ENCODE measurements at places on chromosomes 7 and 10.
A peak's percentile ranks its signal among the peaks of the same experiment; 100 is the strongest.

DNA sequence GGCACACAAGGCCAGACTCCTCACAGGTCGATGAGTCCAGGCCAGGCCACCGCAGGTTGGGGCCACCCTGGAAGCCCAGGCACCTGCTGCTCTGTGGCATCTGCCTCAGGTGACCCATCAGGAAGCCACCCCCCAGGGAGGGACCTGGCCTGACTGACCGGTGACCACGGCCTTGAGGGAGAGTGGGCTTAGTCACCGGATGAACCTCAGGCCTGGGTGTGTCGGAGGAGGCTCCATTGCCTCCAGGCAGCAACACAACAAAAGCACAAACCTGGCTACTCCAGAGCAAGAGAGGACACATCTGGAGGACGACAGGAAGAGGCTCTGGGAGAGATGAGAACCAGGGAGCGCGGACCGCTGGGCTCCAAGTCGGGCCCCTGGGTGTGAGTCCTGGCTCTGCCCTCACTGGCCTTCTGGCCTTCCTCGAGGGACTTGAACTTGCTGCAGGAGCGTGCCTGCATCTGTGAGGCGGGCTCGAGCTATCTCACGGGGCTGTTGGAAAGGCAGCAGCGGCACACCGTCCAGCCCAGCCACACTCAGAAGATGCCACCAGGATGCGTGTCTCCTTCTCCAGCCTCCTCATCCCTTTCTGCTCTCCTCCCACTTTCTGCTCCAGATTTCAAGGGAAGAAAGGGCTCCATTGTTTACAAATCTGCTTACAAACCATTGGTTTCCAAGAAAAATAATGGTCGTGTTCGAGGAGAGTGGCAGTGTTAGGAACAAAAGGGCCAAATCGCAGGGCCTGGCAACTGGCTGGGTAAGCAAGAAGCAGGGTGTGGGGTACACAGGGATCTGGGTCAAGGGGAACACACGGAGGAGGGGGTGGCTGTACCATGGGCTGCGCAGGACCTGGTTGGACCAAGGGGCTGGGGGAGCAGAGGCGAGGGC lies 152.9 kb downstream of the ADAM12 start:
- no peak for DNase-seq

GRCh38 chr10:89120931-89121763 lies 86.0 kb downstream of the CH25H start:
- DNase-seq = no peak

DNA sequence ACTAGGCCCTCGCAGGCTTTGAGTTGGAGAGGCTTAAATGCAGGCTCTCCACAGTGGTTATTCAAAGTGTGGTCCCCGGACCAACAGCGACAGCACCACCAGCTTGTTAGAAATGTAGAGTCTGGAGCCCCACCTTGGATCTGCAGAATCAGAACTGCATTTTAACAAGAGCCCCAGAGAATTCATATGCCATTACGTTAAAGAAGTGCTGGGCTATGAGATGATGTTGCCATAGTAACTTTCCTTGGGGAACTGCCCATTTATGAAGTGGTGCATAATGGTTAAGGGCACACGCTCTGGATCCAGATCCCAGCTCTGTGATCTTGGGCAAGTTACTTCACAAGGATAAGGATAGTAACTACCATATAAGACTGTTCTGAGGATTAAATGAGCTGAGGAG lies 48.9 kb downstream of the ZCCHC24 start:
- DNase-seq = no peak

DNA sequence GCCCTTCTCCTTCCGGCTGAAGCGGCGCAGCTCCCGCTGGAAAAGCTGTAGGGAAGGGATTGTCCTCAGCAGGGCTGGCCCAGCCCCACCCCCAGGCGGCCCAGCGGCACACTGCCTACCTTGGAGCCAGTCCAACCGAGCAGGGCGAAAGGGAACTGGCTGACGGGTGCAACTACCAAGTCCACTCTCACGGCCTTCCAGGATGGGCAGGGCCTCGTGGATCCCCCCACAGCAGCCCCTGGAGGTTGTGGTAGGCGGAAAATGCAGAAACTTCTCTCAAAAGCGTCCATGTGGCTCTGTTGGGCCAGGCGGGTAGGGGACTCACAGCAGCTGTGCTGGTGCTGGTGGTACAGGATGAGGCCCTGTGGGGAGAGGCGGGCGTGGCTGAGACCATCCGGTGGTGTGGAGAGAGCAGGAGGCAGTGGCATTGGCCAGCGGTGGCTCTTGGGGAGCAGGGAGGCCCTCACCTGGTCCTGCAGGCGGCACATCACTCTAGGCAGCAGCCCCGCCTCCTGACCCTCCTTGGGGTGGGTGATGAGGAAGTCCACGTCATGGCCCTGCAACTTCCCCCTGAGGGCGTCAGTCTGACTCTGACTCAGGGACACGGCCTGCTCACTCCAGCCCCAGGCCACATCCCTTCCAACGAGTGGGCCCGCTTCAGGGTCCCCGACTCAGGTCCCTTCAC lies 8.4 kb upstream of the PGAM2 start:
- peak; percentile 32 for DNase-seq

DNA sequence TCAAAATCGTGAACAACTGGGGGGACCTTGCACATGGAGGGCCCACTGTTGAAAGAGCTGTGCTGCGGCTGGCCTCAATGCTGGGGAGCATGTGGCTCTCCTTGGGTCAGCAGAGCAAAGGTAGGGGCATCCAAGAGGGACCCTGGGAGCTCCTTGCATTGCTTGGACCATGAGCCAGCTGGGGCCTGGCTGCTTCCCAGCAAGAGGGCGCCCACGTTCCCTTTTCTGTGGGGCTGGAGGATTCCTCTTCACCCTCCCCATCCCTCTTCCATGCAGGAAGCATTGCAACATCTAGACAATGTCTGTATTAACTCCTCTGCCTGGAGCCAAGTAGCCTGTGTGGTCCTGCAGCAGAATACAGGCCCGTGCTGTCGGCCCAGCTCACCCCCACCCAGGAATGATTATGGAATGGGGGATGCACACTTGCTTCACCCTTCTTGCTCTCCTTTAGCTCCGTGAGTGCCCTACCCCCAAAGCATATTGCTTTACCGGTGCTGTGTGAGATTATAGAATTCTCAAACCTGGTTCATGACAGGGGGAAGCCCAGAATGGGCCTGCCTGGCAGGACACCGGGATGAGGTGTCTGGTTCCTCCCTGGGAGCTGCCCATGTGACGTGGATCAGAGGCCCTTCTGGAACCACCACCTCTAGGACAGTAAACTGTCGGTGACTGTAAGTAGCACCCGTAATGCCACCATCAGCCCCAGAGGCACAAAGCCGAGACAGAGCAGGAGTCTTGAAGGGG lies 61.9 kb downstream of the SYPL1 start:
- DNase-seq = no peak

DNA sequence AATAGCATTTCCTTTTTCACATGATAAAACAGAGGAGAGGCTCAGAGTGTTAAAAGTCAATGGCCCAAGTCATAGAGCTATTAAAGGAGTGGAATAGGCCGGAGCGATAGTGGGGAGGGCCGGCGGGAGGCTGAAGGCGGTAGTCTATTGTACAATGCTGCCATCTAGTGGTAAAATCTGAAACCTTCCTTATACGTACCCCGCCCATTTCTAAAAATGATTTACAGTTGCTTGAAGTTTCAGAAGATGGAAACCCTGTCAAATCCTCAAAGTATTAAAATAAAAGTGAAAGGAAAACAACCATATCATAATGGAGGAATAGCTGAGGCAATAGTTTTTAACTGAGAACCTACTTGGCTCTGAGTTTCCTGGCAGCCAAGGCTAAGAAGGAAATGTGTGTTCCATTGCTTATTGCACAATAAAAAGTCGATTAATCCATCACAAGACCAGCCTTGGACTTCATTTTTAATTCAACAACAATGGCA lies 209.1 kb downstream of the CCSER2 start:
- no peak for DNase-seq

GRCh38 chr7:27119412-27119911 lies 11.1 kb downstream of the HOXA4 start:
- DNase-seq = no peak

GRCh38 chr10:68053553-68053952 lies 21.5 kb downstream of the HERC4 start:
- no peak for DNase-seq

- DNase-seq = no peak
These were observed 7.9 kb downstream of the MTURN start for GRCh38 chr7:30142710-30143109.

DNA sequence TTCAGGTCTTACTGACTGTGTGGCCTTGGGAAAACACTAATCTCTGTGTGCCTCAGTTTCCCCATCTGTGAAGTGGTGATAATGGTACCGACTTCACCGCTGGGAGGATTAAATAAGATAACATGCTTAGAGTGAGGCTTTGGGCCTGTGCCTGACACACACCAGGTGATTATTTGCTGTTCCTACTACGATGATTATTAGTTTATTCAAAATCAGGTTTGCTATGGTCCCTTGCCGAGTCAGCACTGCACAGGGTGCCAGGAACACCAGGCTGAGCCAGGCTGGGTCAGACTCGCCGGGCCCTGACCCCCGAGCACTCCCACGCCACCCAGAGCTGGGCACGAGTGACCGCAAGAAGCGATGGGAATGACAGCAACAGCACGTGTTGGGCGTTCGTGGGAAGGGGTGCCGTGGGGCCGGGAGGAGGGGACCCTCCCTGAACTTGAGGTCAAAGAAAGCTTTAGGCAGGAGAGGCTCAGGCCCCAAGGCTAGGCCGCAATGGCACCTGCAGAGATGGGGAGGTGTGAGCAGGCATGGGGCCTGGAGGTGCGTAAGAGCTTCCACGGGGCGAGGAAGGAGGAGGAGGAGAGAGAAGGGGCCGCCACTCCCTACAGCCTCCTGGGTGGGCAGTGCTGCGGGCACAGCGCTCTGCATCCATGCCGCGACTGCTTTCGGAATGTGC lies 325.4 kb downstream of the DNAJB6 start:
- no peak for DNase-seq

DNA sequence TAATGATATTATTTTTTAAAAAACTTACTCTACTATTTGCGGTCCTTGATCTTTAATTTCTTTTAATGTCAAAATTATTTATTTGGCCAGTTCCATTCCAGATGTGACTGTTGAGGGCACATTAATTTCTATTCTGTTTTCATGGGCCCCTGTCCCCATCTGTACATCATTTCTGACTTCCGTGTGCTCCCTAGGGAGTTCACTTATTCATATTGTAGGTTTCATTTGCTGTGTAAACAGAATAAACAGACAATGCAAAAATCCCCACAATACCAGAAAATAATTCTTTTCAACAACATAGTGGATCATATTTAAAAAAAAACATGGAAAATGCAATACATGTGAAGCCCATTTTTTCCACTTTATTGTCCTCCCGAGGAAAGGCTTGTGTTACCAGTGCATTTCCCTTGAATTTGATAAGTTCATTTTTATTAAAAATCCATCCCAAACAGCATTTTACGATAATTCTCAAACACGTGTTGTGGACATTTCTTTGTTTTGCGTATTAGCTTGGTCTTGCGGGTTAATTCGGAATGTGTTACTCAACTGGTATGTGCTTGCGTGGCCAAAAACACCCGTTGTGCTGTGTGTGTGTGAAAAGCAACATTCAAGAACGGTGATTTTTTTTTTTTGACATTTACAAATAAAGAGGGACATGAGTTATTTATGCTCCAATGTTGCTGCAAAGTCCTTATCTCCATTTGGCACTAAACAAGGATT lies 138.4 kb downstream of the MGMT start:
- no peak for DNase-seq

DNA sequence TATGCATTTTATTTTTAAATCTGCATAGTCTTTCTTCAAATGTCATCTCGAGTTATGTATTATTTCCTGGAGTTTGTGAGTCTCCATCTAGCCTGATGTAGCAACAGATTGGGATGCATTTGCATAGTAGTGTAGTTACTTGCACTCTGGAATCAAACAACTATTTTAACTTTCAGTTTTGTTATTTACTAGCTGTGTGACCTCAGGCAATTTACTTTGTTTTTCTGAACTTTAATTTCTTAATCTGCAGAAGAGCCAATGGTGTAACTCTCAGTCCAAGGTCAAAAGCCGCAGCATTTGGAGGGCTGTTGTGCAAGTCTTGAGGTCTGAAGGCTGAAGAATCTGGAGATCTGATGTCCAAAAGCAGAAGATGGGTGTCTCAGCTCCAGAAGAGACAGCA lies 175.8 kb upstream of the SORCS1 start:
- no peak for DNase-seq

DNA sequence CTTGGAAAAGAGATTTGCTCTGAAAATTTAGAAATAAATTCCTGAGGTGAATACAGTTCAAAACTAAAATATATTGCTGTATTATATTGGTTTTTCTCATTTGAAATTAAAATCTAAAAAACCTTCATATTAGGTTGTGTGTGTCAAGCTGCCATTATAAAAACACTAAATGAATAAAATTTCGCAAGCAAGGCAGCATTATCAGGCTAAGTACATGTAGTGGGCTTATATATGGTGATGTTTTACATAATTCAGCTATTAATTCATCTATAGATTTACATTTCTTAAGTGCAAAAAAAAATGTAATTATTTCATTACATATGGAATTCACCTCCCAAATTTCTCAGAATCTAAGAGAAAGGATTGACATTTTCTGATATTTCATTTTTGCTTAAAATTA lies 5.3 kb downstream of the MEOX2 start:
- no peak for DNase-seq

- no peak for DNase-seq
These were observed 22.7 kb upstream of the ZCCHC24 start for GRCh38 chr10:79468015-79468560.

GRCh38 chr10:91799612-91799975 lies 1.4 kb downstream of the TNKS2 start:
- no peak for DNase-seq

GRCh38 chr7:18656362-18656761 lies 160.8 kb downstream of the HDAC9 start:
- no peak for DNase-seq

DNA sequence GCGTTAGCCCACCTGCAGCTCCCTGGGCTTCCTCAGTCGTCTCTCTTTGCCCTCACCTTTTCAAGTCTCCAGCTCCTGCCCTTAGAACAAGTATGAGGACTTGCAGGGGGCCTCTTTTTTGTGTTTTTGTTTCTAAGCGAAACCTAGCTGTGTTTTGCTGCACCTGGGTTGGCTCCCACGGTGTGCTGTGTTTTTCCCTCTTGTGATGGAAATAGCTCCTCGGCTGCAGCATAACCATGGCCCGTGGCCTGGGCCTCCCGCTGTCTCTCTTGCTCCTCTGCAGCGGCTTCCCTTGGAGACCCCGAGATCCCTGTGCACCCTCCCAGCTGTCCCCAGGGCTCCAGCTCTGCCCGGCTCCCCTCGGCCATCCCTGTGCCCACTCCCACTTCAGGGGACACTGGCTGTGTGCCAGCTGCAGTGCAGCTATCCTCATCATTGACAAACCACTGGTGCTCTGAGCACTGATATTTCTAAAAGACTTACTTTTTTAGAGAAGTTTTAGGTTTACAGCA lies 75.6 kb upstream of the TCERG1L start:
- no peak for DNase-seq

- DNase-seq = no peak
These were observed 674 bp upstream of the FRA10AC1 start for GRCh38 chr10:93703066-93703465.

- no peak for DNase-seq
These were observed 89.7 kb upstream of the CSTF2T start for GRCh38 chr10:51789118-51789517.

- DNase-seq = no peak
These were observed 3.5 kb downstream of the GLCCI1 start for GRCh38 chr7:7972128-7972527.

Measured in activated CD8-positive, alpha-beta memory T cell treated with anti-CD3 and anti-CD28 coated beads for 1 hour (primary cell).